ENCODE measurements at places on chromosomes 12 and 14.

DNA sequence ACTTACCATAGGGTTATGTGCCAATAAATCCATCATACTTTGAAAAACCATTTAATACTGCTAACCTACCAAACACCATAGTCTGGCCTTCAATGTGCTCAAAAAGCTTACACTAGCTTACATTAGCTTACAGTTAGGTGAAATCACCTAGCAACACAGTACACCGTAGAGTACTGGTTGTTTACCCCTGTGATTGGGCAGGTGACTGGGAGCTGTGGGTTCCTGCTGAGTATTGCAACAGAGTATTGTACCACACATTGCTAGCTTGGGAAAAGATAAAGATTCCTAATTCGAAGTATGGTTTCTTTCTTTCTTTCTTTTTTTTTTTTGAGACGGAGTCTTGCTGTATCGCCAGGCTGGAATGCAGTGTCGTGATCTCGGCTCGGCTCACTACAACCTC, 5.6 kb downstream of the ATP5MC2 start:
- DNase-seq, result no peak

DNA sequence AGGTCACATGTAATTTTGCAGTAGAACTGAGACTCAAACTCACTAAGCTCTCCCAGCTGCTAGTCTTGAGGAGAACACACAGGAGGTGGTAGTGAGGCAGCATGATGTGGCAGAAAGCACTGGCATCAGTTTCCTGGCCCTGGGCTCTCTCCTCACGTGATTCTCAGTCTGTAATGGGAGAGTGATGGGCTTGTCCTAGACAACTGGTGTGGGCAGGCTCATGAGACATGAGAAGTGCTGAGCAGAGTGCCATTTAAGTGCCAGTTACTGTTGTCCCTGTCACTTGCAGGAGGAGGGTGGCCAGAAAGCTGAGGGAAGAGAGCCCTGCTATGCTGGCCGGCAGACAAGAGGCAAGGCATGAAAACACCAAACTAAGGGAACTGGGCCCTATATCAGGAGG, 48.5 kb upstream of the OVCH1 start:
- DNase-seq, result no peak

- no peak for DNase-seq
Observed at GRCh38 chr12:13843841-13844240, 137.6 kb downstream of the GRIN2B start.

GRCh38 chr12:49034286-49034622, 15.7 kb upstream of the PRKAG1 start:
- DNase-seq, result no peak

DNA sequence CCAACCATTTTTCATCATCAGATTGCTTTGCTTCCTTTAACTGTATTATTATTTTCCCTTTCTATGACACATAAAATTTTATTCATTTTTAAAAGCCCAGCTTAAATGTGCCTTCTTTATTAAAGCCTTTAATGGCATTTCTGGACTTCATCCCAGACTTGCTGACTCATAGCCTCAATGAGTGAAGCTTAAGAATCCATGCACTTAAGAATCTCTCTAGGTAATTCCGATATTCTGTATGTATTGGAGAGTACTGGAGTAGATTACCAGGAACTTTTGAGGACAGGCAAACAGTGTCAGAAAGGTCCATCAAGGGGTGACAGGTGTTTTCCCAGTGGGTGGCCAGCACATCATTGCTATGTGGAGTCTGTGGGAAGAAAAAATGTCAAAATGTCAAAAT, 107.9 kb downstream of the PTPRQ start:
- peak; percentile 85 for DNase-seq

DNA sequence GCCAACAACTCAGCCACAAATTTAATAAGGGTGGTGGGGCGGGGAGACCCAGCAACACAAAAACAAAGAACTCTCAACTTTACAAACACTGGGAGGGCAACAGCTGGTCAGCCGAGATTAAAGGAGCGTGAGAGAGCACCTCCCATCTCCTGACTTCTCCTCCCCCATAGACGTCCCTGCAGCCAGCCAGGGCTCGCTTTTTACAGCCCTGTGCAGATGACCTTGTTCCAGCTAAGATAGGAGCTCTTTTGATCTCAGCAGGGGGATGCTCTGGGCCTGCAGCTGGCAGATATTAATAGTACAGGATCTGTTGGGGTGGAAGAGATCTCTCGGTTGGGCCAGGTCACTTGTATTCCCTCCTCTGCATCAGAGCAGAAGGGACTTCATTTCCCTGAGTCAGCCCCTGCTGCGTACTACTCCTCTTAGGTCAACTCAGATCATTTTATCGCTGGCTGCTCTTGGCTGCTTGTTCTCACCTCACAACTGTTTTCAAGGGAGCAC, 475.8 kb downstream of the RAD51B start:
- DNase-seq, result no peak

DNA sequence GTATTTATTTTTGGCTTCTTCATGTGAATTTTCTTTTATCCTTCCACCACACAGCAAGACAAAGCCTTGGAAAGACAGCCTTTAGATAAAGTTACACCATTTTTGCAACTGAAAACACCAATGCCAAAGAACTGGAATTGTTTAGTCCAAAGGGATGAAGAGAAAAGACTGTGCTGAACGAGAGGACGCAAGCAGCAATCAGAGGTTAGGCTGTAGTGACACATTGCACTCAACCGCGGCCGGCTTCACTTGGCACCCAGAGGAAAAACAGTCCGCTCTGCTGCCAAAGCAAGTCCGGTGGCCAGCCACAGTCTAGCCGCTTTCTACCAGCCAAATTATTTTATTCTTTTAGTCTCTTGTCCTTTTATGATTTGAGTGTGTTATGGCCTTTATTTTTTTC, 49.1 kb upstream of the KCNJ8 start:
- no peak for DNase-seq

- DNase-seq, result no peak
Observed at GRCh38 chr14:63288853-63289252, 29.9 kb downstream of the GPHB5 start.

- no peak for DNase-seq
Observed at GRCh38 chr12:1618489-1618888, 10.5 kb upstream of the WNT5B start.

GRCh38 chr14:62420847-62421246, 624.4 kb downstream of the KCNH5 start:
- no peak for DNase-seq

- no peak for DNase-seq
Observed at GRCh38 chr14:64875350-64875749, 4.4 kb downstream of the SPTB start.

DNA sequence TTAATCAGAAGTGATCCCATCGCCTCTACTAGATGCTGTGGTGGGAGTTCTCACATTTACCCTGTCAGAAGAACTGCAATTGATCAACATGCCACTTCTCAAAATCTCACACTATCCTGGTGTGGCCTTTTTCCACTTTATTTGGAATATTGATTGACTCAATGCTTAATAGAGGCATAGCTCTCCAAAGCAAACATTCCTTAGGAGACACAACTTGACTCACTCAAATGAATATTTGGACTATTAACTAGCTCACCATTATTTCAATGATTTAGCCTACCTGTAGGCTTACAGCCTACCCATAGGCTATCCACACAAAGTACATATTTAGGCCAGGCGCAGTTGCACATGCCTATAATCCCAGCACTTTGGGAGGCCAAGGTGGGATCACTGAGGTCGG, 186.5 kb downstream of the KLHL28 start:
- DNase-seq, result no peak

- no peak for DNase-seq
Observed at GRCh38 chr12:75953312-75953906, 78.2 kb downstream of the PHLDA1 start.

DNA sequence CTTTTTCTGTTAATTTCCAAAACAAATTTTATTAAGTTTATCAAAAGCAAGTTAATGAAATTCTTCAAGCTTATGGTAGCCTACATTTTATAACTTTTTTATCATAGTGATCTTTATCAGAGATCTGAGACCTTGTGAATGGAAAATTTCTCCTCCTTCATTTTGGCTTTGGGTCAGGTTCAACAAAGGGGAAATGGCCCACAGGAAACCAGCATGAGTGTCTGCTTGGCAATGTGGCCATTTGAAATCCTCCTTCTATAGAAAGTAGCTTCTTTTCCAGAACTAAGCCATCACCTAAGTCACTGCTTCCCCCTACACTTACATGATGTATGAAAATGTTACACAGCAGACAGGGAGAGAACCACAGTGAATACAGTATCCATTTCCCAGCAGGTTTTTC, 1.6 kb downstream of the RHOJ start:
- DNase-seq, result no peak

GRCh38 chr14:64758025-64758521, 53.8 kb downstream of the PLEKHG3 start:
- peak; percentile 37 for DNase-seq

- no peak for DNase-seq
Observed at GRCh38 chr12:39230086-39230485, 212.8 kb downstream of the KIF21A start.

- peak; percentile 68 for DNase-seq
Observed at GRCh38 chr12:80187660-80188090, 88.3 kb downstream of the OTOGL start.

Data from DMS79 (cell line).